Stimulated activated CD8-positive, alpha-beta memory T cell treated with anti-CD3 and anti-CD28 coated beads, Interleukin-2, amount 100 ng/mL, for 1 hour (primary cell): ENCODE measurements at places on chromosomes 13 and 19.
A peak's percentile ranks its signal among the peaks of the same experiment; 100 is the strongest.

DNA sequence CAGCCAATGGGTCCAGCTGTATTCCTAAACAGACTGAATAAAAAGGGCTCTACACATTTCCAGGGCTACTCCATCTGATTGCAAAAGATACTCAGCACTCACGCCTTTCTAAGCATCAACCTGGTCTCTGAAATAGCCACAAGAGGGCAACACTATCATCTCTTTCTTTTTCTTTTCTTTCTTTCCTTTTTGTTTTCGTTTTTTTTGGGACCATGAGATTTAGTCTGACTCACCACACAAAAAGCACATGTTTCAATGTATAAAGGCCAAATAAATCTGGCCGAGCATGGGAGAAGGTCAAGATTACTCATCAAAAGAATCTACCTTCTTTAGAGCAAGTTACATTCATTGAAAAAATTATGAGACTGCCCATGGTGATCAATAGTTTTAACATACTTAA, 805.6 kb upstream of the ARGLU1 start:
- DNase-seq = no peak

DNA sequence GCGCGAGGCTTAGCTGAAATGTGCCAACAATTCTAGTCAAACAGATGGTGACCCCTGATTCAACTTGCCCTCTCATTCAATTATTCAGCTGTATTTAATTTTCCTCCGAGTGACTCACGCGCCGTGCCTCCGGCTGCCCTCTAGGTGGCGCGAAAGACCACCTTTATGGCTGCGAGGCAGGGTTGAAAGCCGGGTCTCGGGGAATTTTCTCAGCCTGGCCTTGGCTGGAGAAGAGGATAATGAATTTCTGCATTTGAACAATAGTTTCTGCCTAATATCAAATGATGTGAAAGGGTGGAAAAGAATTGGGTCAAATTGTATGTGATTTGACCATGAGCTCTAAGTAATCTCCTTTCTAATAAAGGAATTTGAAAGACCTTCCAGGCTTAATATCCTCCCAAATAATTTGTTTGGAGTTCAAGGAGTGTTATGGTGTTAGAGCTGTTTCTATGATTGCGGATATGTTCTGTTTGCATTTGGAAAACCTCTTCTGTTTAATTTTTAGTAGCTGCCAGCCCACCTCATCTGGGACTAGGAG, 310.9 kb downstream of the ZNF536 start:
- DNase-seq = peak; percentile 9

- DNase-seq = no peak
Observed at GRCh38 chr13:41065078-41065477, 3.8 kb downstream of the WBP4 start.

DNA sequence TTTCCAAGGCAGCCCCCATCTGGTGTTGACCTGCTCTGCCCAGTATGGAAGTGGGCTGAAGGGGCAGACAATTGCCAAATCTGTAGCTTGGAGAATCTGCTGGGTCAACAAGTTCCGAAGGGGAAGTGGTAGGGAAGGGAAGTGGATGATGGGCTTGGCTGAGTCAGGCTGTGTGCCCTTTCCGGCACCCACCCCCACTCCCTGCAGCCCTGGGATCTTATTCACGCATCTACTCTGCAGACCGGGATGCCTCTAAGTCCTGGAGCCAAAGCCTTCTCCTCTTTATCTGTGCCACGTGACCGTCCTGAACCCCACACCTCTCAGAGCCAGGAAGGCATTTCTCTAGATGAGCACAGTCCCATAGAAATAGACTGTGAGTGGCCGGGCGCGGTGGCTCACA, 7.5 kb upstream of the C5AR2 start:
- no peak for DNase-seq

DNA sequence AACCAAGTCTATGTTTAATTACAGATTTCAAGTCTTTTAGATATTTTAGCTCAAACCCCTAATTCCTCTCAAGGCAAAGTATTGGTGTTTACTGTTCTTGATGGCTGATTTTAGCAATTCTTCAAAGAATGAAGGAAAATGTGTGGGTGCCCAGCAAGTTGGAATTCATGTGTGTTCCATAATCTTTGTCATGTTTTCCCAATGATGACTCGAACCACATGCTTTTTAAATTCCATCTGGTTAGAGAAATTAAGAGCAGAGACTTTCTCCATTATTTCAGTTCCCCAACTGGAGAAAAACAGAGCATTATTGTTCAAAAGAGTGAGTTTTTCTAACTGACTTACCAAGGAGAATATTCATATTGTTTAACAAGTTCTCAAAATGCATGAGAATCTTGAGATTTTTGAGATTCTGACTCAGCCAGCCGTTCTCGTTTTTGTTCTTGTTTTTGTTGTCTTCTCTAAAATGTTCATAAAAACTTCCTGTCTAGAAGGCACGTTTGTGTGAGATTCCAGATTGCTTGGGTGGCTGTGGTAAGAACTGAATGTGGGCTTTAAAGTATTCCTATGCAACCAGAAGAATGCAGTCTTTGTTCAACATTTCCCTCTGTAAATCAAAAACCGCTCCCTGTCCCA, 404.7 kb downstream of the IRS2 start:
- DNase-seq = no peak

- DNase-seq = no peak
Observed at GRCh38 chr13:43484432-43485225, 302.1 kb downstream of the ENOX1 start.

DNA sequence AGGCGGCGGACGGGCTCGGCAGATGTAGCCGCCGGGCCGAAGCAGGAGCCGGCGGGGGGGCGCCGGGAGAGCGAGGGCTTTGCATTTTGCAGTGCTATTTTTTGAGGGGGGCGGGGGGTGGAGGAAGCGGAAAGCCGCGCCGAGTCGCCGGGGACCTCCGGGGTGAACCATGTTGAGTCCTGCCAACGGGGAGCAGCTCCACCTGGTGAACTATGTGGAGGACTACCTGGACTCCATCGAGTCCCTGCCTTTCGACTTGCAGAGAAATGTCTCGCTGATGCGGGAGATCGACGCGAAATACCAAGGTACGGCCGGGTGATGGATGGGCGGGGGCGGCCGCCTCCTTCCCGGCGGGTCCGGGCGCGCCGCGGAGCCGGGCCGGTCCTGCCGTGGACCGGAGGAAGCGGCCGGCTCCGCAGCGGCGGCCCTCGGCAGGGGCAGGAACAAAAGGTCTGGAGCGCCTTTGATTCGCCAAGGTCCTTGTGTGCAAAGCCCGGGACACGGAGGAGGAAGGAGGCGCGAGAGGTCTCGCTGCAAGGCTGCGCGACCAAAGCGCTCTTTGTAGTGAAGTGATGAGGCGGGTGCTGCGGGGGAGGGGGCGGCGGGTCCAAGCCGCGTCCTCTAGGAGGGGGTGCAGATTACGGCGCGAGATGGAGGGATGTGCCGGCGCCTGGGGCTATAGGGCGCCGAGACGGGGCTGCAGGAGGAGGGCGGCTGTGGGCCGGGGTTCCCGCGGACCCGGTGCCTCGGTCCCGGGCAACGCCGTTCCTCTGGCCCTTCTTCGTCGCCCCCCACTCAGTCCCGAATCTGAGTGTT, 689 bp downstream of the ING1 start:
- DNase-seq = peak; percentile 70

DNA sequence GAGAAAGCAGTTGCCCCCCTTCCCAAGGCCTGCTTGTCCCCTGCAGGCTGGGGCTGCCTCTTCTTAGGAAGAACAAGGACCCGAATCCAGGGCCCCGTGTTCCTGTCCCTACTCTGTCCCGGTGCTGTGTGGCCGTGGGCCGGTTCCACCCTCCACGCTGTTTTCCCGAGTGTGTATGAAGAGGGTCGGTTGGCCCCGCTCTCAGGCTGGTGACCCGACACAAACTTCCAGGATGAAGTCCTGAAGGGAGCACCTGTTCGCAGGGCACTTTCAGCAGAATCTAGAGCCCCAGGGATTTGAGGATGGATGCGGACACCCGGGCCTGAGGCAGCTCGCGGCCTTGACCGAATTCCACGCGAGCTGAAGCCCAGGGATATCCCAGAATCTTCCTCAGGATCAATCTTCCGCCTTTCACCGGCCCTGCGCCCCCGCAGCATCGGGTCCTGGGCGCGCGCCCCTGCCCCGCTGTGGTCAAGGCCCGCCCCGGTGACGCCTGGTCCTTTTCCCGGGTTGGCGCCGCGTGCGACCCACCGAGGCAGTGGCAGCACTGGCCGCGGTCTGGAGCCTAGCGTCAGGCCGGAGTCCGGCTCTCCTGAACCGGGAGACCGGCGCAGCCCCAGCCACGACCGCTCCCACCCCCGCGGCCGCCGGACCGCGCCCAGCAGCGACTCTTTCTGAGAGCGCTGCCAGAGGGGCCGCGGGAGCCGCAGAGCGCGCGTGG, 528 bp upstream of the CHST8 start:
- DNase-seq = no peak

GRCh38 chr19:41565379-41565720, 10.6 kb upstream of the CEACAM21 start:
- no peak for DNase-seq

- no peak for DNase-seq
Observed at GRCh38 chr13:110500341-110500740, 61.2 kb downstream of the RAB20 start.

DNA sequence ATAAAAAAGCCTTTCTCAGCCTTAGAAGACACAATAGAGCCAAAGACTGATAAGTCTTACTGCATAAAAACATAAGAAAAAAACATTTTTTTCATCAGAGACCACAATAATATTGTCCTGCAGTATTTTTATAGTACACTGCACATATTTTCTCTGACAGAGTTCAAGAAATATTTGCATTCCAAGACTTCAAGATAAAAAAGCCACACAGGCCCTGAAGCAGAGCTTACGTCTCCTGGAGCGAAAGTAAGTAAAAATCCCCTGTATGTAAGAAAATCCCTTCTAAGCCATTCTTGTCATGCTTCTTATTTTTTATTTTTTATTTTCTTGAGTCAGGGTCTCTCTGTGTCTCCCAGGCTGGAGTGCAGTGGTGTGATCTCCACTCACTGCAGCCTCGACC, 755.9 kb downstream of the LIG4 start:
- no peak for DNase-seq

GRCh38 chr13:25887962-25888655, 163.7 kb downstream of the SHISA2 start:
- DNase-seq = no peak

GRCh38 chr13:107482688-107483087, 732.6 kb downstream of the LIG4 start:
- DNase-seq = no peak

DNA sequence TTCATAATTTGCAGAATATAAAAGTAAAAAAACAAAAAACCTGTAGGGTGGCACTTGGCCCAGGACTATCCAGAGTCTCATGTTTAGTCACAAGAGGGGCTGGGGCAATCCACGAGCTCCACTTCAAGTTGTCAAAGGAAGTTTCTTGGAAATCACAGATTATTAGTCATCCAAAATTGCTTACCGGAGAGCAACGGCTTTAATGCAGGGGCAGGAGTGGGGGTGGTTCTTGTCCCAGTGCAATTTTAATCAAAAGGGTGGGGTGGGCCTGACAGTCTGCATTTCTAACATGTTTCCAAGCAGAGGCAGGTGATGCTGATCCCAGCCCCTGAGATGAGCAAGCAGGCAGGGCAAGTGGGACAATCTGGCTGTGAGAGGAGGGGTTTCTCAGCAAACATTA, 233.9 kb downstream of the ABCC4 start:
- DNase-seq = no peak

GRCh38 chr13:94312511-94313216, 166.8 kb downstream of the DCT start:
- DNase-seq = no peak

DNA sequence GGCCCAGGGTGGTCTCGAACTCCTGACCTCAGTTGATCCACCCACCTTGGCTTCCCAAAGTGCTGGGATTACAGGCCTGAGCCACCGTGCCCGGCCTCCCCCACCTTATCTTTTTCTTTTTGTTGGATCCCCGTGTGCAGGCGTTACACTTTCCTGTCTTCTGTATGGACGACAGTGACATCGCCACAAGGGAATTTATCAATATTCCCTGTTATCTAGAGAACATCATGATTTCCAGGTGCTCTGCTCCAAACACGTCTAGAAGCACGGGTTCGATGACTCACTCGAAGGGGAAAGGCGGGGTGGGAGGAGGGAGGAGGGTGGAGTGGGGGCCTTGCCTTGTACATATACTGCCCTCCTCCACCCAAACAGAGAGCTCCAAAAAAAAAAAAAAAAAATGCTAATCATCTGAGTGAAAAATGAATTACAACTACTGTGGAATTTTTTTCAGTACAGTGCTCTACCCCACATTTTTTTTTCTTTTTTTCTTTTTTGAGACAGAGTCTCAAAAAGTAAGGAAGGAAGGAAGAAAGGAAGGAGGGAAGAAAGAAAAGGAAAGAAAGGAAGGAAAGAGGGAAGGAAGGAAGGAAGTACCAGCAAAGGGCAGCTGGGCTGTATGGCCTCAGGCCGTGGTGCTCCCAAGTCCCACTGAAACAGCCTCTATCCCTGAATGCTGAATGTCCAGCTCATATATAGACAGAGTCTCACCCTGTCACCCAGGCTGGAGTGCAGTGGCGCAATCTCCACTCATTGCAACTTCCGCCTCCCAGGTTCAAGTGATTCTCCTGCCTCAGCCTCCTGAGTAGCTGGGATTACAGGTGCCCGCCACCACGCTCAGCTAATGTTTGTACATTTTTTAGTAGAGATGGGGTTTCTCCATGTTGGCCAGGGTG, 36.8 kb downstream of the INSR start:
- DNase-seq = no peak

GRCh38 chr19:40512473-40513344, 45.9 kb downstream of the SPTBN4 start:
- no peak for DNase-seq

- DNase-seq = peak; percentile 53
Observed at GRCh38 chr19:41597600-41598041, 21.7 kb downstream of the CEACAM21 start.
